ENCODE measurements at places on chromosomes 2 and 18.

DNA sequence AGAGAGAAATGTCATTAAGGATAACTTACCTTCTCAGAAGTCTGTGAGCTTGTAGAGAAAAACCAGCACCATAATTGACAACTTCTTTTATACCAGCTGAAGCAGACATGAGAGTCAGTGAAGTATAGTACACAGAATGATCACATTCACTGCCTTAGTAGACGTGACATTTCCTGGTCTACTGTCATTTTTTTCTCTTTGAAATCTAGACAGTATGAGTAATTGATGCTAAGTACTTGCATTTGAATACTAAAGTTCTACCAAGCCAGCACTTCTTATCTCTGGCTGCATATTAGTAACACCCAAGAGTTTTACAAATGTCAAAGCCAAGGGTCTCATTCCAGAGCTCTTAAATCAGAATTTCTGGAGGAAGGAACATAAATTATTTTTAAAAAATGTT lies 25.4 kb upstream of the ACADL start:
- H3K27me3 ChIP-seq: no peaks in the 10 kb centered on the region
- no peak overlapping the region for H3K4me3 ChIP-seq
- no peaks in the 10 kb centered on the region for H3K4me1 ChIP-seq
- no peak for DNase-seq
- H3K27ac ChIP-seq: no peak overlapping the region
- H3K36me3 ChIP-seq: no peaks in the 10 kb centered on the region

DNA sequence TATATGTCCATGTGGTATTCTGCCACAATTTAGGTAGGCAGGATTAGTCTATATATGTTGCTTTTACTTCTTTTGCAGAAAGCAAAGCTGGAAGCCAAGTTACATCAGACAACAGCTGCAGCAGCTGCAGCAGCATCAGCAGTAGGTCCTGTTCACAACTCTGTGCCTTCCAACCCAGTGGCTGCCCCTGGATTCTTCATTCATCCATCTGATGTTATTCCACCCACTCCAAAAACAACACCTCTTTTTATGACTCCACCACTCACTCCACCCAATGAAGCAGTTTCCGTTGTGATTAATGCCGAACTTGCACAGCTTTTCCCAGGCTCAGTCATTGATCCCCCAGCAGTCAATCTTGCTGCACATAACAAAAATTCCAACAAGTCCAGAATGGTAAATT lies 107.6 kb downstream of the BIRC6 start:
- no peak for DNase-seq
- H3K4me1 ChIP-seq: no peaks in the 10 kb centered on the region
- no peaks in the 10 kb centered on the region for H3K27me3 ChIP-seq

DNA sequence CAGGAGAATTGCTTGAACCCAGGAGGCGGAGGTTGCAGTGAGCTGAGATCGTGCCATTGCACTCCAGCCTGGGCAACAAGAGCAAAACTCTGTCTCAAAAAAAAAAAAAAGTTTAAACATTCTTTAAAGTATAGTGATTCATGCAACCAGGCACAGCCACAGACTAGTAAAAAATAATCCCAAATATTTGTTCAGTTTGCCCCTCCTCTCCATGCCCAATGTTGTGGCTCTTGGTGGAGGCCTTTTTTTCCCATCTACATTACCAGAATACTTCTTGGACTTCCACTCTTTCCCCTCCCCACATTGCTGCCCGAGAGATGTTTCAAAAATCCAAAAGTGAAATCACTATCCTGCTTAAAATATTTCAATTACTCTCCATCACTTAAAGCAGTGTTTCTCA lies 5.1 kb upstream of the MALT1 start:
- DNase-seq: no peak
- H3K36me3 ChIP-seq: no peaks in the 10 kb centered on the region
- H3K4me1 ChIP-seq: peaks cover 3% of the 10 kb centered on the region
- no peaks in the 10 kb centered on the region for H3K27me3 ChIP-seq

DNA sequence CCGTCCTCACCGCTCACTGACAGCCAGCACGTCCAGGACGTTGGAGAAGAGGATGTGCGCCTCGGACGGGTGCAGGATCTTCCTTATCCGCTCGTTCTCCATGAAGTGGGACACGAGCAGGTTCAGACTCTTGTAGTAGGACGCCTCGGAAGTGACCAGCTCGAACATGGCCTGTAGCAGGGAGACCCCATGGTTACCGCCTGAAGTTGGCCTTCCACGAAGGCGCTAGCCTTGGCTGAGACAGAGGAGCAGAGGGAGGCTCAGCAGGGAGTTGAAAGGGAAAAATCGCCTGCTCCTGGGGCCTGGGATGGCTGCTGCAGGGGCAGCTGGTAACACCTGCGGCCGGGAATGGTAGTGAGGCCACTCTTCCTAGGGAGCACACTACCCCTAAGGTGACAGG lies 24.7 kb downstream of the SNORC start:
- no peak for DNase-seq
- H3K4me3 ChIP-seq: no peak overlapping the region
- no peaks in the 10 kb centered on the region for H3K27me3 ChIP-seq
- H3K27ac ChIP-seq: no peak overlapping the region

- H3K4me1 ChIP-seq: no peaks in the 10 kb centered on the region
- no peak overlapping the region for H3K4me3 ChIP-seq
- no peaks in the 10 kb centered on the region for H3K27me3 ChIP-seq
- no peaks in the 10 kb centered on the region for H3K36me3 ChIP-seq
- H3K27ac ChIP-seq: no peak overlapping the region
- no peak for DNase-seq
Measured at GRCh38 chr2:178108176-178108575, 4.1 kb upstream of the RBM45 start.

- peaks cover 4% of the 10 kb centered on the region for H3K4me1 ChIP-seq
- H3K4me3 ChIP-seq: no peak overlapping the region
- H3K27me3 ChIP-seq: no peaks in the 10 kb centered on the region
- H3K27ac ChIP-seq: no peak overlapping the region
Measured at GRCh38 chr2:129768485-129769184, 210.8 kb upstream of the RAB6C start.

DNA sequence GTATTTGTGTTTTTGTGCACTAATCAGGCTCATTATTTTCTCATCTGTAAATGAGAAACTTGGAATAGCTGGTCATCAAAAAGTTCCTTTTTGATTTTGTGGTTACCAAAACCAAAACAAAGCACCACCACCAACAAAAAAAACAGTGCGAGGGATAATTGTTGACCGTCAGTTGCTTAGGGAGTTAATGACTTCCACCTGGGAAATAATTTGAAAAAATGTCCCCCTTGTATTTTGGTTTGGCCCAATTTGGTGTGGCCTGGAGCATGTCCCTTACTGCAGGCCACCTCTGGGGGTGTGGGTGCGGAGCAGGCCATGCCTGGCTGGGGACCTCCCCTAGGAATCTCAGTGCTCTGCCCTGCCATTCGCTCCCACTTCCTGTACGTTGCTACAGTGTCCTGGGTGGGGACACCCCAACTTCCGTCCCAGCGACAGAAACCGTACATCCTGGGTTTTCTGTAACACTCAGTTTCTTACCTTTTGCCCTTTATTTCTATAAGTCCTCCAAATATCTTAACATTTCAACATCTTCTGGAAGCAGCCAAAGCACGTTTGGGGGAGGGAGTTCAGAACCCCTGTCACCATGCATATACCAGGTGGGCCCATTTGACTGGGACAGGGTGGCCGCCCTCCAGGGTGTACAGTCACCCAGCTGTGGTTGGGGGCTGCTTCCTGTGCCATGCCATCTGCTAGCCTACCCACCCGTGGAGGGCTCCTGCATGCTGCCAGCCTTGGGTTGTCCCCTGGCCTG lies 31.3 kb downstream of the NCK2 start:
- no peak overlapping the region for H3K27ac ChIP-seq
- H3K27me3 ChIP-seq: no peaks in the 10 kb centered on the region
- peaks cover 13% of the 10 kb centered on the region for H3K4me1 ChIP-seq
- H3K36me3 ChIP-seq: peaks cover 36% of the 10 kb centered on the region

- peaks cover 11% of the 10 kb centered on the region for H3K36me3 ChIP-seq
- DNase-seq: no peak
- no peak overlapping the region for H3K27ac ChIP-seq
- no peak overlapping the region for H3K4me3 ChIP-seq
Measured at GRCh38 chr2:97646977-97647376, 1.1 kb downstream of the COX5B start.

DNA sequence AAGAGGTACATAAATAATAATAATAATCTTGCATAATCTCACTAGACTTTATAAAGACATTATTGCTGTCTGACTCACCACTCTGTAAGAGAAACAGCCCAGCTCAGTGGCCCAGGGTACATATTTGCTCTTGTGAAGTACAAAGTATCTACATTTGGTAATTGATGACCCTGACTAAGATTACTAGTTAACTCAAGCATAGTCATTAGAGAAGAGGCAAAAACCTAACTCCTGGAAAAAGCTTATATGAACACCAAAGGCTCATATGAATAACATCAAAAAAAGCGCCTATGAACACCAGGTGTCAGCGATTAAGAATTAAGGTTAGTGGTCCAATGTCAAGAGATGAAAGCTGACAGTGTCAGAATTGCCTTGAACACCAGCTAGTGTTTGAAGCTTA lies 38.4 kb downstream of the RAD51AP2 start:
- peaks cover 3% of the 10 kb centered on the region for H3K4me1 ChIP-seq
- no peak for DNase-seq
- no peaks in the 10 kb centered on the region for H3K27me3 ChIP-seq
- no peak overlapping the region for H3K27ac ChIP-seq

DNA sequence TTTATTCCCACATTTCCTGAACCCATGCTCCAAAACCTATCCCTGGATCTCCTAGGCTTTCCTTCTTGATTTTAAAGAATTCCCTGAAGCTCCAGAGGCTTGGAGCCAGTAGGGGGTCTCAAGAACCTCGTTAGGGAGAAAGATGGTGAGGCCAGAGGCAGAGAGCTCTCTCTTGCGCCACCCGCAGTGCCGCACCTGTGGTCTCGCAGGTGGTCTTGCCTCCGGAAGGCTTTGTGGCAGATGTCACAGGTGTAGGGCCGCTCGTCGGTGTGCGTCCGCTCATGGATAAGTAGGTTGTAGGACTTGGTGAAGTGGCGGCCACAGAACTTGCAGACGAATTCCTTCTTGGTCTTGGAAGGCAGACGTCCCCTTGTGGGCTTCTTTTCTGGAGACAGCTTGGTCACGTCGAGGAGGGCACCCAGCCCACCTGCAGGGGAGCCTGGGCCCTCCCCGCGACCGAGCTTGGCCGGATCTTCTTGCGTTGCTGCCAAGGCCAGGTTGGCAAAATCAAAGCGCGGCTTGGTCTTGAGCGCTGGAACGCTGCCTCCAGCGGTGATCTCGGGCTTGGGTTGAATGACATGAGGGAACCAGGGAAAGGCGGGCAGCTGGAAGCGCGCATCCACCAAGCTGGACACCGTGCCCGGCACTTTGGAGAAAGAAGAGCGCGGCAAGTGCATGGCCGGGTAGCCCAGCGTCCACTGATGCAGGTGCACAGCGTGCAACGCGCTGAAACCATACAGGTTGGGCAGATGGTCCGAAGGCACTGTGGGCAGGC lies 5.3 kb downstream of the OSR1 start:
- H3K4me3 ChIP-seq: no peak overlapping the region
- peaks cover 98% of the 10 kb centered on the region for H3K27me3 ChIP-seq
- no peak overlapping the region for H3K27ac ChIP-seq
- DNase-seq: no peak

DNA sequence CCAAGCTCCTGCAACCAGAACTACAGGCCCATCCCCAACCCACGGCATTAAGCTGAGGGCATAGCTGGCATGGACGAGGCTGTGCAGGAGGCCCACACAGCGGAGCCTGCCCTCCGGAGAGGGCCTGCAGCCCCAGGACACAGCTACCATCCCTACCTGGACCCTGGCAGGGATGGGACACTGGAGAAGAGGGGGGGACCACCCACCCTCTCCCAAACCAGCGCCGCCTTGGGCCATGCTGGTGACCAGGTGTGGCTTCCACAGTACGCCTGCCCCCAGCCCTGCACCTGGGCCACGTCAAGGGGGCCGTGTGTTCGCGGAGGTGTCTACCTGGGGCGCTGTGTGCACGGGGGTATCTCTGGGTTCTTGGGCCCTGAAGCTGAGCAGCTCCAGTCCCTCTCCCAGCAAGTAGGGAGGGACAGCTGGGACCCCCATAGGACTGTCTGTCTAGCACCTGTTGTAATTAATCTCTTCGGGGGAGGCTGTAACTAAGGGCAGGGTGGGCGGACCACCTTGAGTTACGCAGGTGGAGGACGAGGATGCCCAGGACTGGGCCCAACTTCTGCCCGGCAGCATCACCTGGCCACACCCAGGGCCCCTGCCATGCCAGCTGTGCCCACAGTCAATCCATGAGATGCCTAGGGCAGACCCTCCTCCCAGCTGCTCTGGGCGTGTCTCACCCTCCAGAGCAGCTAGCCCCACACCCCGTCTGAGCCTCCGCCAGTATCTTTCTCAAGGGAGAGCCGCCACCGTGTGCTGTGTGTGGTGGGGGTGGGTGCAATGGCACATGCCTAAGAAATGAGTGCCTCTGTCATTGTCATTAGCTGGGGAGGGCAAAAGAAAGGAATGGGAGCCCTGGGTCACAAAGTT lies 18.3 kb downstream of the HS6ST1 start:
- H3K4me3 ChIP-seq: no peak overlapping the region
- no peaks in the 10 kb centered on the region for H3K27me3 ChIP-seq
- H3K27ac ChIP-seq: no peak overlapping the region

GRCh38 chr2:8722986-8723385 lies 41.1 kb downstream of the ID2 start:
- no peaks in the 10 kb centered on the region for H3K4me1 ChIP-seq
- no peaks in the 10 kb centered on the region for H3K27me3 ChIP-seq
- no peak overlapping the region for H3K4me3 ChIP-seq
- peaks cover 3% of the 10 kb centered on the region for H3K36me3 ChIP-seq
- DNase-seq: no peak
- H3K27ac ChIP-seq: no peak overlapping the region

DNA sequence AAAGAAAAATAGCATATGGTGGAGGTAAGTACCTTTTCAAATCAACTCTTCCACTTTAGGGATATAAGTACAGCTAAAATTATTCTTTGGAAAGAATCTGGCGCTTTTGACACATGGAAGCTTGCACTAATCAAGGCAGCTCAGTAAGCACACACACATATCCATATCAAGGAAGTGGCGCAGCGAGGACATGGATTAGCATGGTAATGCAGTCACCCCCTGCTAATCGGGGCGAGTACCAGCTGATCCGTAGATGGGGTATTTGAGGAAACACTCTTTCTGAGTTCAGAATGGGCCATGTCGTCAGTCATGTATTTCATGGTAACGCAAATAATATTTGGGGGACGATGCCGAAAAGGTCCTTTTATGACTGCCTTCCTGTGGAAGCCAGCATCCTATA lies 245.3 kb downstream of the GBX2 start:
- H3K4me1 ChIP-seq: no peaks in the 10 kb centered on the region
- DNase-seq: no peak
- no peak overlapping the region for H3K4me3 ChIP-seq
- peaks cover 36% of the 10 kb centered on the region for H3K36me3 ChIP-seq
- H3K27me3 ChIP-seq: no peaks in the 10 kb centered on the region

DNA sequence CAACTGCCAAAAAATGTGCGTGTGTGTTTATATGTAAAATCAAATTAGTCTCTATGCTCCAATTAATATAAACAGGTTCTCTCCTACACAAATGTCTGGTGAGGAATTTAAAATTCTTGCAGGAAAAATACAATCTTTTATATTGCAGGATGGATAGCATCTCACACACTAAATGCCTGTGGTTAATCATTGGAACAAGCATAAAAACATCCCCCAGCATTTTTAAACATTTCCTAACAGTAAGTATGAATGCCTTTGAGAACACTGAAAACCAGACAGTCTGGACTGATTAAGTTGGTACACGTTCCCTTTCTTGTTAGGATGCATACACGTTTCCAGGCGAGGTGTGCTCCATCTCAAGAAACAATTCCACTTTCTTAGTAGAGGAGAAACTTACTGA lies 29.9 kb upstream of the PDE1A start:
- no peak for DNase-seq
- H3K27me3 ChIP-seq: no peaks in the 10 kb centered on the region
- H3K27ac ChIP-seq: no peak overlapping the region
- H3K4me1 ChIP-seq: no peaks in the 10 kb centered on the region
- H3K36me3 ChIP-seq: no peaks in the 10 kb centered on the region

All from neuronal stem cell (in vitro differentiated cells).